Stimulated activated CD4-positive, alpha-beta T cell treated with anti-CD3 and anti-CD28 coated beads, TNF-alpha, amount 100 ng/mL, for 4 hours (primary cell): ENCODE measurements at places on chromosomes 7 and 10.

DNA sequence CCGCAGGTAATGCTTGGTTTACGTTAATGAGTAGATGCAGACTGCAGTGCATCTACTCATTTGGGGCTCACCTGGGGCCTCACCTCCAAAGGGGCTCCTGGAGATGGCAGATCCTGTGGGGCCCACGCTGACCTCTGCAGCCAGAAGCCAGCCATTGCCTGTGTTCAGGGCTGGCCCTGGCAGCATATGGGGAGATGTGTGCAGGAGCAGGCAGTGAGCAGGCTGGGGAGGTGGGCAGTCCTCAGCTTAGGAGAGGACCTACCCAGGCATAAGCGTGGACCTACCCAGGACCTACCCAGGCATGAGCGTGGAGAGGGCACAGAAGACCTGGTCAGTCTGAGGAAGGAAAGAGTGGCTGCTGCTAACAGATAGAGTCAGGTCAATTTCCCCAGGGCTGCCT lies 178.5 kb downstream of the PTPRN2 start:
- DNase-seq, result no peak

GRCh38 chr10:97939446-97939990 lies 89.9 kb downstream of the GOLGA7B start:
- no peak for DNase-seq

GRCh38 chr10:86712317-86712707 lies 44.0 kb downstream of the LDB3 start:
- no peak for DNase-seq

- DNase-seq, result no peak
These were observed 17.9 kb downstream of the SLC26A3 start for GRCh38 chr7:107785170-107785569.

DNA sequence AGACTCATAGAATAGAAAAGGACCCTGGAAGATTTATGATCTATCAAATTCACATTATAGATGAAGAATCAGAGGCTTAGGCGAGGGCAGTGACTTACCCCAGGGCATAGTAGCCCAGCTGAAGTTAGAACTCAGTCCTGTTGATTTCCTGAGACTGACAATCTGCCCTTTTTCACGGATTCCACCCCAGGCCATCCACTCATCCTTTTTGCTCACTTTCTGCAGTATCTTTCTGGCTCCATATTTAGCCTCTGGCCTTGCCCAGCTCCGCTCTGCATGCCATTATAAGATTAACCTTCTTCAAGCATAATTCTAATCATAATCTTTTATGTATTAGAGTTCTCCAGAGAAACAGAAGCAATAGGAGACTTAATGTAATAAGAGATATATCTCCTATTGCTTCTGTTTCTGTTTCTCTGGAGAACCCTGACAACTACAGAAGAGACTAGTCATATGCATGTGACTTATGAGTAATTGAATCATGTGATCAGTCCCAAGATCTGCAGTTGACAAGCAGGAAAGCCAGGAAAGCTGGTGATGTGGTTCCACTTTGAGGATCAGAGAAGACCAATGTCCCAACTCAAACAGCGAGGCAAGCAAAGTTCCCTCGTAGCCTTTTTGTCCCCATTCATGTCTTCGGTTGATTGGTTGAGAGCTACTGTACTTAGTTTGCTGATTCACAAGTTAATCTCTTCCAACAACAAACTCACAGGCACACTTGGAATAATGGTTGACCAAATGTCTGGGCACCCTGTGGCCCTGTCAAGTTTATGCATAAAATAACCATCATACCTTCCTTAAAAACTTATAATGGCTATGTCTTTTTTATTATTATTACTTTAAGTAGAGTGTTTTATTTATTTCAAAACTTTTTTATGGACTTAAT lies 412.1 kb downstream of the SUGCT start:
- no peak for DNase-seq

GRCh38 chr7:134900166-134900982 lies 85.9 kb upstream of the AGBL3 start:
- no peak for DNase-seq

DNA sequence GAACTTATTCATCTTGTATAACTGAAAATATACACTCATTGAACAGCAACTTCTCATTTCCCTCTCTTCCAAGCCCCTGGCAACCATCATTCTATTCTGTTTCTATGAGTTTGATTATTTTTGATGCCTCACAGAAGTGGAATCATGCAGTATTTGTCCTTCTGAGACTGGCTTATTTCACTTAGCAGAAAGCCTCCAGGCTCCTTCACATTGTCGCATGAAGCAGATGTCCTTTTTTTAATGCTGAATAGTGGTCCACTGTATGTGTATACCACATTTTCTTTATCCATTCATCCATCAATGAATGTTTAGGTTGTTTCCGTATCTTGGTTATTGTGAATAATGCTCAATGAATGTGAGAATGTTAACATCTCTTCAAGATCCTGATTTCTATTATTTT lies 238.2 kb upstream of the KLF14 start:
- DNase-seq, result no peak

DNA sequence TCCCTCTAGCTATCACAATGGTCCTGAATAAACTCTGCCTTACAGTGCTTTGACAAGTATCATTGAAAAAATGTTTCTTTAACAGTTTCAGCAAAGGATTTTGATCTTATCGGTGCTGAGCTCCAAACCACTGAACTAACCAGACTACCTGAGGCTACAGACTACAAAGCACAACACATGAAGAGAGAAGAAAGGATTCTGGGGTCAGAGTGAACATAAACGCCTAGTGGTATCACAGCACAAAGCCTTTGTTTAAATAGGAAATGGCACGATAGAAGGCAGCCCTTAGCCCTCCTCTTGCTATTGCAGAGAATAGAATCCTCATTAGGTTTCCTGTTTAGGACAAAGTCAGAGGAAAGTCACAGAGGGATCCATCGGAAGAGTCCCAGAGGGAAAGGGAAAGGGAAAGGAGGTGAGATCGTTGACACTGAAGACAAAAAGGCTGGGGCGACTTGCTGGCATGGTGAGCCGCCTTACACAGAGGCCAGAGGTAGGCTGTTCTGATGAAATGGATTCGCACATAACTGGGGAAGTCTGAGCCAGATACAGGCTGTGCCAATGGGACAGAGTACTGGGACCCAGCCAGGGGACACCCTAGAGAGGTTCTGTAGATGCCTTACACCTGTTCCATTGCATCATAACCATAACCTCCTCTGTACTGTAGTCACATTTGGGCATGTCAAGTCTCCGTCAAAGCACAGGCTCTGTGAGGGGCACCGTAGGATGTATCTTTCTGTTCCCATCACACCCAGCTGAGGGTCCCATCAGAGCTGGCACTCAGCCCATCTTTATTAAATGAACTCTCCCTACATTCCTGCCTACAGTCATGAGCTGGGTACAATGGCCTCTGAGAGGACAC lies 71.5 kb downstream of the XPNPEP1 start:
- no peak for DNase-seq

- DNase-seq, result no peak
These were observed 71.9 kb downstream of the FOXL3 start for GRCh38 chr7:361680-362401.

DNA sequence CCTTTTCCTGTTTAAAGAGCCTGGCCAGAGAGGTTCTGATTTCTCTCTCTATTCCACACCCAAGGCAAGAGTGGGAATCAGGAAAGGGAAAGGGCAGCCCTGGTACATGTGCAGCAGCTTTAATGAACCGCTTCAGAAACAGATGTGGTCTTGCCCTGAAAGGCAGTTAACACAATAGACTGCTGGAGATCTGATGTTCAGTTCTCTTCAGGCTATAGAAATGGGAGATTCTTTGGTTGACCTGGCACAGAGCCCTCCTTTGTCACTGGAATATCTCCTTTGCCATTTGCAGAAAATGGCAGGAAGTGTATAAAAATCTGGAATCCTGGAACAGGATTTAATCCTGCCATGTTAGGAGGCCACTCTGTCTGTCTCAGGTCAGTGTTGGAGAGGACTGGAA lies 36.3 kb upstream of the EXOC6 start:
- DNase-seq, result no peak

GRCh38 chr10:74924251-74924963 lies 98.0 kb downstream of the KAT6B start:
- DNase-seq, result no peak

GRCh38 chr7:2959828-2960599 lies 83.7 kb downstream of the CARD11 start:
- no peak for DNase-seq

DNA sequence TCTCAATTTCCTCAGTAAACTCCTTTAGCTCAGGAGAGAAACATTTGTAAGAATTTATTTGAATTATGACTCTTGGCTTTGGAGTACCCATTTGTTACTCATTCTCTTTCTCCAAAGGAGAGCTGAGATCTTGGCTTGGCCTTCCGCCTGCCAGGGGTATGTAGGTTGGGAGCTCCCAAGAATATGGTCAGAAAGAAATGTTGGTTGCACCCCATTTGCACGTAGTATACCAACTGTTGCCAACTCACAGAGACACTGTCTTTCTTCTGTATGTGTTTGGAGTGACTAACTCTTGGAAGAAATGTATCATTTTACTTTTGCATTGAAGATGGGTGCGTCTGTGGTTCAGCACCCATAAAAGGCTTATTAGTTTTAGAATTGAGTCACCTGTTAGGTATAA lies 708.5 kb upstream of the SORCS1 start:
- no peak for DNase-seq

GRCh38 chr10:22833781-22834180 lies 94.1 kb upstream of the ARMC3 start:
- DNase-seq, result no peak

- no peak for DNase-seq
These were observed 40.0 kb downstream of the RAPGEF5 start for GRCh38 chr7:22316914-22317313.

DNA sequence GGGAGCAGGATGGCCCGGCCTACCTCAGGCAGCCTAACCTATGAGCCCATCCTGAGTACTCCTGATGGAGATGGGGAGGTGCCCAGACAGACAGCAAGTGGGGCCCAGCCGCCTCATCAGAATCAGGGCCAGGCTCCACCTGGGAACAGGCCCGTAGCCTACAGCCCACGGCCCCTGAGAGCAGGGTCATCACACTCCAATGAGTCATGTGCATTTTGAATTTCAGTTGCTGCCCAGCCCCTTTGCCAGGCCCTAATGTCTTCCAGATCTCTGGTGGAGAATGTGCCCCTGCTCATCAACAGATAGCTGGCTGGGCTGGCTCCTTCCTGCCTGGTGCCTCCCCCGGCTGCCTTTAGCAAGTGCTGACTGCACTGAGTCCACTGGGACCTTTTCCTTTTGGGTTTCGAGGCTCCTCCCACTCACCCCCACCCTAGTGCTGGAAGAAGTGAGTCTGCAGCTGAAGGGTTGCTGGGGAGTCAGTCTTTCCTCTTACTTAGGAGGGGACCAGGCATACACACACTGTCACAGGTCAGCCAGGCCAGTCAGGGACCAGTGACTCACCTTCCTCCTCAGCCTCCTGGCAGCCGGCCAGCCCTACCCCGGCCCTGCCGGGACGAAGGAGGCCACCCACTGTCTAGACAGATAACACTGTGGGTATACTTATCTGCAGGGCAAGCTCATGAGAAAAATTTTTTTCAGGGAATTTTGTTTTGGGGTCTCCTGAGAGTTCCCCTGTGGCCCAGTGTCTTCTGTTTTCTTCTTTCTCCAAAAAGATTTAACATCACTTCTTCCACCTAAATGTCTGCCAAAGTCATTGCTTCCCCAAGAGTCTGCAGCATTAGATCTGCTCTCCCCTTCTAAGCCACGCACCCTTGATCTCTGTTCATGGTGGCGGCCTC lies 9.1 kb upstream of the ASIC3 start:
- peak; percentile 60 for DNase-seq

DNA sequence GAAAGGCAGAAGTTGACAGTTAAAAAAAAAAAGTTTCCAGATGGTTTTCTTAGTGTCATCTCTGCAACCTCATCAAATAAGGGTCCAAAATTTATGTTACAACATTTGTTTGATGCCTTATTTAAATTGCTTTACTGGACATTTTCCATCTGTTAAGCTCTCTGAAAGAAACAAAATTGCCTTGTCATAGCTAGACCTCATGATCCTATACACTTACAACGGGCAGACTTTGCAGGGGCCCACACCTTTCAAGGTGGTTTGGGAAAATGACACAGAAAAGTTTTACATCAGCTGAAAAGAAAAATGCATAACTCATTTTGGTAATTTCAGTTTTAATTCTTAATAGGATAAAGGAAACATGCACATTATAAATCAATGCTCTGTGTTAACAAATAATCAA lies 1.4 kb upstream of the TES start:
- DNase-seq, result no peak

DNA sequence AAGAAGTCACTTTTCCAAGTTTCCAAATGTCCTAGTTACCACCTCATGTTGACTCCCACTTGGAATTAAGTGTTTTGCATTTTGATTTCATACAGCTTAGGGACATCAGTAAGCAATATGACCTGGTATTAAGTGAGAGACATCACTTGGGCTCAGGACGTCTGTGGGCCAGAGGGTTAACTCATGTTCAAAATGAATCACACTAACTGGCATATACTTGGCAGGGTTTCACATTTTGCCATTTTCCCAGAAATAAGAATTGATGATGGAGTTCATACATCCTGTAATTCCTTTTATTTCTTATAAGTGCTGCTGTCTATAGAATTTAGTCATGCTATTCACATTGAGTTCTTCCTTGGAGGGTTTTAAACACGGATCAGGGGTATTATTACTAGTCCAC lies 516.5 kb downstream of the PHTF2 start:
- DNase-seq, result no peak

DNA sequence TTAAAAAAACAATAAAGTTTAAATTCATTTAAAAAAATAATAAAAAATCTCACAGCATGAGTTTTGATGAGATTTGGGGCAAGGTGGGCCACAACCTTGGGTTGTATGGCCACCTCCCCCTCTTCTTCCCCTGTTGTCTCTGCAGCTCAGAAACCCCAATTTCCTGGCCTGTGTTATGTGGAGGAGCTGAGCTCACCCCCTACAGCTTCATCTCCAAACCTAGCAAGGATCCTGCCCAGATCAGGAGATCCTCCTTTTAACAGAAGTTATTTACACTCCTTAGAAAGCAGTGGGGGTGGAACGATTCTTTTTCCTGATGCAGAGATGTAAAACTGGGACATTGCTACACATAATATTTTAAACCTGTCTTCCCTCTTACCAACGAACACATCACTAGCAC lies 6.9 kb upstream of the SH2D4B start:
- DNase-seq, result no peak

DNA sequence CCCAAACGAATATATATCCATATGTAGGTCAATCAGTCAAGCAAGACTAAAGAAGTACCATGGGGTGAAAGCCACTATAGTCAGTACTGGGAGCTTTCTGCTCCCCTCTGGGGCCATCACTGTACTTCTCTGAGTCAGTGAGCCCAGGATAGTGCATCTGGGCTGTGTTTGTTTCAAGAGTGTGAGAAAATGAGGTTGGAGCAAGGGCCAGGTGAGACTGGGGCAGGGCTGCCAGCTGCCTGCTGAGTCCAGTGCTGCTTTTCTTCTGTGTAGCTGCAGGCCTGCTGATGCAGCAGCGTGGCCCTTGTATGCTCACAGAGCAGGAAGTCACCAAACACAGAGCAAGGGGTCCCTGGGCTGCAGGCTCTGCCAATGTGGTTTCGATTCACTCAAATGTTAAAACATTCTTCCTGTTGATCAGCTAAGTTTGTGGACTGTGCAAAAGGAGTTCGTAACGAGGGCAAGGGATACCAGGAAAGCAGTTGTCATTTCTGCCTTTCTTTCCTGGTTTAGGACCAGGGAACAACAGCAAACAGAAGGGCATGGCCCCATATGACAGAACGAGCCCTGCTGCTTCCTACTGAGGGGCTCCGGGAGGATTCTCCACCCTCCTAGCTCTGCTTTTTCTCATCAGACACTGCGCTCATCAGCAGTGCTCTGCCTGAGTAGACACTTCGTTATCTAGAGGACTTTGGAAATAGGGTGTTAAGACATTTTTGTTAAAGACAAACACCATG lies 65.4 kb upstream of the TNS3 start:
- DNase-seq, result no peak

GRCh38 chr10:78170026-78170475 lies 136.4 kb downstream of the RPS24 start:
- DNase-seq, result no peak
